Right renal pelvis (tissue), 4 donors: ENCODE measurements at places on chromosomes 7 and 10. TPM values are rescaled to one million over a fixed set of nuclear protein-coding genes. Genes with fewer than 3 reads are reported as not detected.

DNA sequence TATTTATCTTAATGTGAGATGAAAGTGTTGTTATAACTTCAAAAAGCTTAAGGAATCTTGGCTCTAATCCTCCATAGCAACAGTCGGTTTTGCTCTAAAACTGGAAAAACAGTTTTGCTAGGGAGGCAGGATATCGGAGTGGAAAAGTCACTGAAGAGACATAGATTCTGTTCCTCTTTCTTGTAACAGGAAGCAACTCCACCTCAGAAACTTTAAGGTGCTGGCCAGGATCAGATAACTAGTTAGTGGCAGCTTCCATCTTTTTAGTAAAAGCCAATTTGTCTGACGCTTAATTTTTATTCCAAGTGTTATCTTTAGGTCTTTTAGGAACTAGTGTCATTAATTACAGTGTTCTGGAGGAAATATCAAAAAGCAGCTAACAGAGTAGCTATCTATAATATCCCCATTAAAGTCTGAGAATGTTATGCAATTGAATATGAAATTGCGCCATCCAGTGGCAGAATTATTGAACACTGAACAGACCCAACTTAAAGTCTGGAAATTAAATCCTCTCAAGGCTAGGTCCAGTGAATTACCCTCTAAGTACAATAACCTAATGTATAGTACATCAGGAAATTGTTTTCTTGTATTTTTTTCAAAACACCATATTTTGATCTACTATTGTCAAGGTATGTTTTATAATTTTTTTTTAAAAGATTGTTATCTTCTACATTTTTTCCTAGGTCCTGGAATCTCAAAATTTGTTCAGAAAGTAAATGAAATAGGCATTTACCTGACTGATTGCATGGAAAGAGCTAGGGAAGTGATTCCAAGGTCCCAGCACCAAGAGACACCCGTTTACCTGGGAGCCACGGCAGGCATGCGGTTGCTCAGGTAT lies 65.9 kb upstream of the CC2D2B start:
- DNase-seq = peak; percentile 65

DNA sequence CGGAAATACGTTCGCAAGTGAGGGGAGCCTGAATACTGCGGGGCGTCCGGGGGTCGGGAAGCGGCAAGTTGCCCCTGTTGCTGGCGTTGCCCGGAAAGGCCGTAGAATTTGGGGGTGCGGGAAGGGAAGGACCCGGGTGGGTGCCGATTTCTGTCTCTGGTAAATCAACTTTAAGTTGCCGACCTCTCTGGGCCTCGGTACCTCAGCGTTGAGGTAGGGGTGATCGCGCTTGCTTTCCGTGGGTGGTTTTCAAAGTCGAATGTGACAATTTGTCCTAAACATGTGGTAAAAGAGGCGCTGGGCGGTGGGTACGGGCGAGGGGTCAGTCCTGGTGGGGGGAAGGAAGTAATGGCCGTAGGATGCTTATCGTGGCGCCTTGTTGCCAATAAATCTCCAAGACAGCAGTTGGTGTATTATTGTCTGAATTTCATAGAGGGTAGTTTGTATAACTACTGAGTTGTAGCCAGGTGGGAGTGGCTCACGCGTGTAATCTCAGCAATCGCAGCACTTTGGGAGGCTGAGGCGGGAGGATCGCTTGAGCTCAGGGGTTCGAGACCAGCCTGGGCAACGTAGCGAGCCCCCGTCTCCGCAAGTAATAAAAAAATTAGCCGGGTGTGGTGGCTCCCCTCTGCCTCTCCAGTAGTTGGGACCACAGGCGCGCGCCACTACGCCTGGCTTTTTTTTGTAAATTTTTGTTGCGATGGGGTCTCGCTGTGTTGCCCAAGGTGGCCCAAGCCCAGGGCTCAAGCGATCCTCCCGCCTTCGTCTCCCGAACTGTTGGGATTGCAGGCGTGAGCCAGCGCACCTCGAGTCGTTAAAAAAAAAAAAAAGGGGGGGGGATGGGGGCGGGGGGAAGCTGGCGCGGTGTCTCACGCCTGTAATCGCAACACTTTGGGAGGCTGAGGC lies 644 bp downstream of the BUD23 start:
- DNase-seq = no peak

TBC1D12 gene
- polyA plus RNA-seq = 23.6 TPM

DNA sequence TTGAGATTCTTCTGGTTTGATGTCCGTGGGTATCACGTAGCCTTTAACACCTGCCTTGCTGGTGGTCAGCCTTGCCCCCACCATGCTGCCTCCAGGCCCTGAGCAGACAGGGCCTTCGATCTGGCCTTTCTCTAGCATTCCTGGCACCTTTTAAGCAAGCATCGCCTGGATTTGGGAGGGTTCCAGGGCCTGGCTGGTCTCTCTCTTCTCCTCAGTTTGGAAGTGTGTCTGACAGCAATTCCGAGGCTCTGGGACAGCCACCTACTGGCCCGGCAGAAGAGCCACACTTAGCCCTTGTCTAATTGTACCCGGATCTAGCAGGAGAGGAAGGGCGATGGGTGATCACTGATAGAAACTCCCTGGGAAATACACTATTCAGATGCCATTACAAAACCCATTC lies 441.3 kb upstream of the MKI67 start:
- no peak for DNase-seq

MRLN gene
- 0.48 TPM for polyA plus RNA-seq

DNA sequence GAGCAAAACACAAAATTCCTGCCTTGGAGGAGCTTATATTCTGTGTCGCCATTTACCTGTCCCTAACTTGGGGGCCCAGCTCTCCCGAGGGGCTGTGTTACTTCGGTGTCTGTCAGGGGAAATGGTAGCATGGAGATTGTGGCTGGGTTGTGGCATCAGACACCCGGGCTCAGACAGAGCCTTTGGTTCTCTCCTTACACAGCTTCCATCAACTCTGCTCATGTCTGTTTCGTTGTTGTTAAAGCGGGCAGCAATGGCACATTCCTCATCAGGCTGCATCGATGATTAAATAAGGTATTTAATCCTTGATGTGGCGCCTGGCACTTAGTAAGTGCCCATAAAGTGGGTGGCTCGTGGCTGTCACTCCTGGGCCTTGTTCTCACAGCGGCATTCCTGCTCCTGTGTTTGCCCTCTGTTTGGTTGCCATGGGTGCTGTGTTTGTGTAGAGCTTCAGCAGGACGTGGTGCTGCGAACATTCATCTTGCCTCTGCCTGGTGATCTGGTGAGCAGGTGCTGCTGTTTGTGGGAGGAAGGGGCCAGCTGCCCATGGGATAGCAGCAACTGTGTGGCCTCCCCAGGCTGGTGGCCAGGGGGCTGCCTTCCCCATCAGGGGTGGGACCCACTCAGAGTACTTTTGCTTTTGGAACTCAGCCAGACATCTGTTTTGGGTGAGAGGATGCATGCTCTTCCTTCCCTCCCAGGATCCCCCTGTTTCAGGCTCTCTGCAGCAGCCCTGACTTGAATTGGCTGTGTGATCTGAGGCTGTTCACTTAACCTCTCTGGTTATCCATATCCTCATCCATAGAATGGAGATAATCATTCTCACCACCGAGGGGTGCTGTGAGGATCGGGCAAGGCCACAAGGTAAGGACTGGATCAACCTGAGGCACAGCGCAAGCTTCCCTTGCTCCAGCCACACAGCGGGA lies 207.2 kb upstream of the SVIL start:
- no peak for DNase-seq

DNA sequence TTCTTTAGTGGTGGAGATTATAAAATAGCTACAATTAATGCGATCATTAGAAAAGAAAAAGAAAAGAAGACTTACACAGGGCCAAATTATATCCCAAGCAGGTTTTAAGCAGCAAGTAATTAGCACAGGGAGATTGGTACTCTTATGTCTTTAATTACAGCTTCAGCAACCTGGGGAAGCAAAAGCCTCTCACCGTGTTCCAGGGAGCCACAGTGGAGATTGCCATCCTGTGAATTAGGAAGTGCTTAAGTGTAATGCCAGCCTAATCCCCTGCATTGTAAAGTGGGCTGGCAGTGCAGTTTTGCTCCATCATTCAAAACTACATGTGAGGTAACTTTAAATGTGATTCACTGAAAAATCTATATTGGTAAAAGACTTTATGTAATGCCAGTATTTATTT lies 533.5 kb upstream of the COBL start:
- DNase-seq = no peak

SLC29A3 gene
- polyA plus RNA-seq = 7.9 TPM

DNA sequence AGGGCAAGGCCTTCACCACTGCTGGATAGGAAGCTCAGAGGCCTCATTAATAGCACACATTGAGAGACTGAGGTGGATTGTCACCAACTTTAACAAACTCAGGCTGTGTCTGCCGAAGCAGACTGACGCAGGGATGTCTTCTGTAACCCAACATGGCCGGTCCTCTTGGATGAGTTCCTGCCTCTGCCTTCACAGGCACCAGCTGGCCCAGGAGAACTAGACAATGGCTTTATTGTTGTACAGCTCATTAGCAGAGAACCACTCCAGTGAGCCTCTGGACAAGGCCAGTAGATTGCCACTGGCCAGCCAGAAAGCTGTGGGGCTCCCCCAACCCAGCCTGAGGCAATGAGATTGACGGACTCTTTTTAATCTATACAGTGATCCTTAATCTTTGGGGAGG lies 9.4 kb downstream of the NODAL start:
- no peak for DNase-seq

- no peak for DNase-seq
Observed at GRCh38 chr10:79274279-79275104, 72.8 kb upstream of the PPIF start.

DNA sequence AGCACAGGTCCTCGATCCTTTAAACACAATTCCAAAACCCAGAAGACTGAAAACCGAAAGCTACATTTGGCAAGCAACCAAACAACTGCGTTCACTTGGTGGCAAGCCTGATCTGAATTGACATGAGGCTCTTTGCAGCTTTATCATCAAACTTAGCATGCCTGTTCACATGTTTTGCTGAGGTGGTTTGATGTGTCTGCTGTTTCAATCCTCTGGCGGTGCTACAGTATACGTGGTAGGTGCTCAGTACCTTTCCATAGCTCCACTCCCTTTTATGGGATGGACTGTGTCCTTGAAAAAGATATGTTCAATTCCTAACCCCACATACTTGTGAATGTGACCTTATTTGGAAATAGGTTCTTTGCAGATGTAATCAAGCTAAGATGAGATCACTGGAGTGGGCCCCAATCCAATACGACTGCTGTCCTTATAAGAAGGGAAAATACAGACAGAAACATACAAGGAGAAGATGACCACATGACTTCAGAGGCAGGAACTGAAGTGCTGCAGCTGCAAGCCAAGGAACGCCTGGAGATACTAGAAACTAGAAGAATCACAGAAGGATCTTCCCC lies 33.4 kb downstream of the CCDC6 start:
- no peak for DNase-seq

TSPAN12 gene
- polyA plus RNA-seq = 192 TPM

DNA sequence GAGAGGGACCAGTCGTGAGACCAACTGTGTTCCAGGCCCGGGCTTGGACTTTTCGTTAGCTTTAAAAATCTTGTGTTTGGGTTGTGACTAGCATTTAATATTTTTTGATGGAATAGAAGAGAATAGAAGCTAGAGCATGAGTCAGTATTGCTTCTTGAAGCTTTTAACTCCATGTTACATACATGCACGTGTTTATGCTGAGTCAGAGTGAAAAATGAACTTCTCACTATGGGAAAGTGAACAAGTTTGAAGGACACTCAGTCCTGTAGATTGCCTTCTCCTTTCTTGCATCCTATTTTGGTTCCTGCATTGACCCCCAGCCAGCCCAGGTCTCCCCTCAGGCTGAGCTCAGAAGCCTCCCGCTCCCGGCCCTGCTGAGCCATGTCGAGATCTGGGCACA lies 31.8 kb downstream of the GHRHR start:
- no peak for DNase-seq

DNA sequence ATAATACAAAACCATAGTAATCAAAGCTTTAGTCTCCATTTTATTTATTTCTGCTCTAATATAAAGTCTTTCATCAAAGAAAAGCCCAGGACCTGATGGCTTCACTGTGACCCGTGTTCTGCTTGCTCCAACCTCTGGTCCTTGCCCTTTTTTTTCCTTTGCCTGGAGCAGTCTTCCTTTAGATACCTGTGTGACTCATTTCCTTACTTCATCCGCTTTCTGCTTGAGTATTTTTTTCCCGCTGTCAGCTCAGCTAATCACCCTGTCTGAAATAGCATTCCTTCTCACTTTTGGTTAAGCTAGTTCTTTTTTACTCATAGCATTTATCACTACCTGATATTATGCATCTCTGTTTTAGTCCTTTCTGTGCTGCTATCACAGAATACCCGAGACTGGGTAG lies 194.8 kb downstream of the ABCA13 start:
- no peak for DNase-seq

SFXN2 gene
- polyA plus RNA-seq = 62.7 TPM

GRCh38 chr7:135382173-135382572 lies 127.7 kb downstream of the CNOT4 start:
- DNase-seq = no peak

DNA sequence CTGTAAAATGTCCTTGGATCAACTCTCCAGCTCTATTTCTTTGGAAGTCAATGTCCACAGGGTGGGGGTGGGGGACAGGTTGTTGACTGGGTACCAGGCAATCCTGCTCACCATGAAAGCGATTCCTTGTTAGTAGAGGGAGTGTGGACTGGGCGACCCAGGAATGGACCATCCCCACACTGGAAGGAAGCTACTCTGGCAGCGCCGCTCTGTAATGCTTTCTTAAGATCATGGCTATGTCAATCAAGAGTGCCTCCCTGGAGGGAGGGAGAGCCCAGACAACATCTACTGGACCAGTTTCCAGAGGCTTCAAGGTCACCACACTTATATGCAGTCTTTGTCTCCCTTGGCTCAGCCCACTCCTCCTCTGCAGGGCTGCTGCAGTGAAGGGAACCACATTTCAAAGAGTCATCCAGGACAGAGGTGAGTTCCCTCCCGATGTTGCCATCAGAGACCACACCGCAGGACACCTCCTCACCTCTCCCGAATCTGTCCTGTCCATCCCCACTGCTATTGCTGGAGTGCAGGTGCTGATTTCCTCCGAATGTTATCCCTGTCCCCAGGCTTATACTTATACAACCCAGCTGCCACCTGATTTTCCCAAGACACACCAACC lies 6.9 kb downstream of the GIMAP5 start:
- DNase-seq = no peak

DNA sequence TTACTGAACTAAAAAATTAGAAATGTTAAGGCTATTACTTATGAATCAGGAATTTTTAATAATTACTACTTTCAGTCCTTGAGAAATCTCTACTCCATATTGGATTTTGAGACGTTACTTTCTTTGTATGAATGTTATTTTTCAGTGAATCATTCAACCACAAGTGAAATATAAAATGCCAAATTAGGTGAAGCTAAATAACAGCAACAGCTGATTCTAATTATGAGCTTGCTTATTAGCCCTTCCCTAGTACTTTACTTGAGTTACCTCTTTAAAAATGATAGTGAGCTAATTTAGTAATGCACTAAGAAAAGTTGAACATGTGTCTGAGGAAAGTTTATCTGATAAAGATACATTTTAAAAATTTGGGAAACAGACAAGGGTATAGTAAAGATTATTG lies 51.4 kb downstream of the PCGF5 start:
- DNase-seq = no peak
